ENCODE measurements at places on chromosomes 7 and 10.
A peak's percentile ranks its signal among the peaks of the same experiment; 100 is the strongest.

DNA sequence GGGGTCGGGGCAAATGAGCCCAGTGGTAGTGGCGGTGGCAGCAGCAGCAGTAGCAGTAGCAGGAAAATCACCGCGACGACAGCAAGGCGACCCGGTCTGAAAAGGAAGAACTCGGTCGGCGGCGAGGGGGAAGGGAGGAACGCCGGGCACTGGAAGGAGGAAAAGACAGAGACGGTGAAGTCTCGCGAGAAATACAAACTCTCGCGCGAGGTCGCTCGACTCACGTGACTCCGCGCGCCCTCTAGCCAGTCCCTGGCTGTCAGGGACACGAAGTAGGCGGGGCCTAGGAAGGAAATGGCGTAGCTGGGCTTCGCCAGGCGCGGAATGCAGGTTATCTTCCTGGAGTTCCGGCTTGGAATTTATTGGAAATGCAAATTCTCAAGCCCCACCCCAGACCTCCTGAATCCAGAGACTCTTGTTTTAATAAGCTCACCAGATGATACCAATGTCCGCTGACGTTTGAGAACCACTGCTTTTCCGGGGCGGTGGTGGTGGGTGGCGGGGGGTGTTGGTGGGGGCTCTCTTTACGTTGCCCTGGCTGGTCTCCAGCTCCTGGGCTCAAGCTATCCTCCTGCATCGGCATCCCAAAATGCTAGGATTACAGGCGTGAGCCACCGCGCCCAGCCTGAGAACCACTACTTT is at the start of gene SMNDC1:
SMNDC1 (minus strand) TSS at position 141 of the 642 bp plus-strand sequence. CDS start 1,333 bp downstream, outside the sequence.
- peak; percentile 99 for DNase-seq

GRCh38 chr10:69480068-69480412 is 28.8 kb downstream of the TSPAN15 start:
- no peak for DNase-seq

- no peak for DNase-seq
Observed at GRCh38 chr10:71297343-71297742, 21.7 kb upstream of the SLC29A3 start.

GRCh38 chr7:142788303-142789289 is 17.8 kb downstream of the PRSS2 start:
- DNase-seq, result no peak

DNA sequence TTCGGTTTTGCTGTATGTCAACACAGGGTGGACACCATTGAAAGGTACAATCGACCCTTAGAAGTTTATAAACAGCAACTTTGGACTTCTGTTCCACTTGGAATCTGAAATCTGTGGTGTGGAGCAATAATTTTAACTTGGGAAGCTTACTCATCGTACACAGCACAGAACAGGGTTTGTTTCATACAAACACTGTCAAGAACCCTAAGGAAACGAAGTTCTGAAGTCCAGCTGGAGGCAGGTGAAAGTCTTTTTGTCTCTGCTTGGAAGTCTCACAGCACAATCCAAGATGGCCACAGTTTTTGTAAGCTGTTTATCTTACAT is 31.5 kb downstream of the NMT2 start:
- DNase-seq, result no peak

- DNase-seq, result no peak
Observed at GRCh38 chr7:113119429-113119828, 1.1 kb upstream of the SMIM30 start.

DNA sequence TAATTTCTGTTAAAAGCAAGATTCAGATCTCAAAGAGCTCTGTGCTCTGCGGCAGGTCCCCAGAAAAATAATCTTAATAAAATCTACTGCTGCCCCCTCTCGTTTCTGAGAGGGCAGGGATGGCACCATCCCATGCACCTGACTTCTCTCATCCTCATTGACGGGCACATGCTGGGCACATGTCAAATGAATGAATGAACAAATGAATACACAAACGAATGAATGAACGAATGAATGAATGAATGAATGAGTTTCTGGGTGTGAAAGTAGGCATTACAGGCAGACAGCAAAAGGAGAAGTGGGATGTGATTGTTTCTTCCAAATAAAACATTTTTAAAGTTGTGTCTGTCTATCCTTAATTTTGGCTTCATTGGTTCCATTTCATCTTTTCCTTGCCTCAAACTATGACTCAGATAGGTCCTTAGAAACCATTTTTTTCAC is 398.1 kb upstream of the PRKCQ start:
- no peak for DNase-seq

DNA sequence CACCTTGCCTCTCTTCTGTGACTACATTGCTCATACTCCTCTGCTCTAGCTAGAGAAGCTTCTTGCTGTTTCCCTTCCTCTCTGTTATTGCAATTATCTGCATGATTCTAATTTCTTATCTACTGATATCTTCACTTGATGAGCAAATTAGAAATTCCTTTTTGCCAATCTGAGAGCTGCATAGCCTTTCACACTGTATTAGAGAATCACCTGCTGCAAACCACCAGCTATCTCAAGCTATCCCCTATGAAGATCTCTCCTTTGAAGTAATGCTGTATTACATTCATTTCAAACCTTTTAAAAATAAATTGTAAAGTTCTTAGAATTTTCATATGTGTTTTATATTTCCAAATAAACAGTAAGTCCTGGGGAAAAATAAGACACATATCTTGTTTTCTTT is 89.0 kb upstream of the ZNF804B start:
- DNase-seq, result no peak

DNA sequence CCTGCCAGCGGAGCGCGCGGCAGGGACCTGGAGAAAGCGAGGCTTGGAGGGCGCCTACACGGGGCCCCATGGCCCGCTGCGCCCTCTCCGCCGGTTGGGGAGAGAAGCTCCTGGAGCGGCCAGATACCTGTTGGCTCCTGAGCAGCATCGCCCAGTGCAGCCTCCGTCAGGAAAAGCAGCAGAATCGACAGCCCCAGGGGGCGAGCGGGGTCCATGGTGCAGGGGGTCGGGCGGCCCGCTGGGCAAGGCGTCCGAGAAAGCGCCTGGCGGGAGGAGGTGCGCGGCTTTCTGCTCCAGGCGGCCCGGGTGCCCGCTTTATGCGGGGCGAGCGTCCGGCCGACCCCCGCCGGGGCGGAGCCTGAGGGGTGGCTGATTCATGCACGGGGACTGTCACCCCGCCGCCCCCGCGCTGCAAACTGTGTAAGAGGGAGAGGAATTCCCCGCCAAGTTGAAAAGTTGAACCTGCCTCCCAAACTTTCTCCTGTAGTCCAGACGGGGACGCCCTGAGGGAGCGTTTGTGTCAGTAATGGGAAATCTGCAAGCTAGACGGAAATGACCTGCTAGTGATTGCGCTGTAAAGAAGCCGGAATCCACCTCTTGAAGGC is at the start of gene TFPI2:
TFPI2 (minus strand) TSS at position 290 of the 605 bp plus-strand sequence; CDS start at position 215, 75 bp downstream.
- peak; percentile 18 for DNase-seq

GRCh38 chr7:67823345-67823744 is 826.7 kb downstream of the TYW1 start:
- no peak for DNase-seq

GRCh38 chr10:1123198-1123597 is 67.0 kb downstream of the WDR37 start:
- peak; percentile 3 for DNase-seq

- DNase-seq, result no peak
Observed at GRCh38 chr10:70191161-70191971, 21.1 kb upstream of the SAR1A start.

GRCh38 chr7:112970771-112971170 is 115.9 kb downstream of the GPR85 start:
- no peak for DNase-seq

DNA sequence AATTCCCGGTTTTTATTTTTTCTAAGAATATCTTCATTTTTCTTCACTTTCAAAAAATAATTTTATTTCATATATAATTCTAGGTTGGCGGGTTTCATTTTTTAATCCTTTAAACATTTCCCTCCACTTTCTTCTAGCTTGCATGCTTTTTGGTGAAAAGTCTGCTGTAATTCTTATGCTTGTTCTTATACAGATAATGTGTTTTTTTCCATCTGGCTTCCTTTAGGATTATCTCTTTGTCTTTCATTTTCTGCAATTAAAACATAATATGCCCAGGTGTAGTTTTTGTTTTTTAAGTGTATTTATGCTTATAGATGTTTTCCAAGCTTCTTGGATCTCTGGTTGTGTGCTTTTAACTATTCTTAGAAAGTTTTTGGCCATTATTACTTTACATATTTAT is 341.3 kb upstream of the SEMA3C start:
- DNase-seq, result no peak

GRCh38 chr7:128299109-128299607 is 44.5 kb downstream of the RBM28 start:
- no peak for DNase-seq

DNA sequence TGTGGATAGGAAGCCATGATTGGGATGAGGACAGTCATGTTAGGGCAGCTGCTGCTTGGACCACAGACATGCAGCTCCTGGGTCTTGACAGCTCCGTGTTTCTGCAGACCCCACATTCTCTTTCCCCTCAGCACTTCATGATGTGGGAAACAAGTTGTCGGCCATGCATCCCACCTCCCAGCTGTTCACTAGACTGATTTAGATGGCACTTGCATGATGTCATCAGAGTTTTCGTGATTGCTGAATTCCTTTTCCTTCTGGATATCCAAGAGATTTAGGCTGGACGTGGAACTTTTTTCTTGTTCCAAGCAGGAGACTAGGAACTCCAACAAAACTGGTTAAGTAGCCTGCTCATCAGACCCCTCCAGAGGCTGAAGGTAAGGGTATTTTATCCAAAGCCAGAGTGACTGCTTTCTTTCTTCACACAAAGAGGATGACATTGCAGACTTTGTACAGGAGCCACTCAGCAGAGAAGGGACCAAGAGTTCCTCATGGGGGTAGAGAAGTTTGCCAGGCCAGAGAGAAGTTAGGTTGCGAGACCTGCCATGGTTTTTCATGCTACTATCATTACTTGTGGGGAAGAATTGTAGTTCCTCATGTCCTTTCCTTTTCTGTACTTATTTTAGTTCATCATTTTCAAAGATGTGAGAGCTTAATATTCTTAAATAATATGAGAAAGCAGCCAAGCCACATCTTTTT is 117.7 kb upstream of the GJD4 start:
- no peak for DNase-seq

GRCh38 chr10:90197766-90198165 is 496.4 kb downstream of the KIF20B start:
- no peak for DNase-seq

DNA sequence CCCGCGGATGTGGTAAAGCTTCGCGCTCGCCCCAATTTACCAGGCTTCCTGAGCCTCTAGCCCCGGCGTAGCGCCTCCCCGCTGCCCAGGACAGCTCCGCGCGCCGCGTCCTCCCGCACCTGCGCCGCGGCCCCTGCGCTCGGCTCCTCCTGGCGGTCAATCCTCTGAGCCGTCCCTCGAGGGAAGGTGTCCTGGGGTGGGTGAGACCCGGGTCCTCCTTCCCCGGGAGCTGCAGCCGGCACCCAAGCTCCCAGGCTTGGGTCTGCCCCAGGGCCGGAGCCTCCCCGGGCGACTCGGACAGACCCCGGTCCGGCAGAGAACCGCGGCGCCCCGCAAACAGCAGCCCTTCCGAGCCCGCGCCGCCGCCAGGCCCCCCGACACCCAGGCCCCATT is 512 bp downstream of the OSBPL3 start:
- peak; percentile 68 for DNase-seq

- peak; percentile 38 for DNase-seq
Observed at GRCh38 chr10:23095966-23096801, 805 bp downstream of the MSRB2 start.

DNA sequence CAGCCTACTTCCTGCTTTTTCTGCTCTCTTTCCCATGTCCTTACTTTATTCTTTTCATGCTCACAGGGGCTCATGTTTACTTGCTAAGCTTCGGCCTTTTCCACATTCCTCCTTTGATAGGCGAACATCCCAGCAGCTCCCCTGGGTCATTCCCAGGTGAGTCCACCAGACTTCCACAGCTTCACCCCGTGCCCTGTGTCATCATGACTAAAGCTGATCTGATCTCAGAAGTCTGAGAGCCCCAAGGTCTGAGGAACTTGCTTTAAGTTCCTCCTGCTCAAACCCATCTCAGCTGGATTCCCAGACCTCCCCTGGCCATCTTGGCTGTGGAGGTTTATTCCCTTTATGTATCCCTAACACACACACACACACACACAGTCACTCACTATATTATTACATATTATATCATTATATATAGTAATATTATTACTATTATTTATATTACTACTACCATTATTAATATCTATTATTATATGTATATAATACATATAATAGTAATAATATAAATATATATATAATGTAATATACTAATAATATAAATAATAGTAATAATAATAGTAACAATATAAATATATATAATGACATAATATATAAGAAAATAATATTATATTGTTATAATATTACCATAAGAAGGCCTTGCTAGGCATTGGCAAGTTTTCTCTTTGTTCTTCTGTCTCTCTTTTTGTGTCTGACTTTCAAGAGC is 295.9 kb downstream of the PTEN start:
- no peak for DNase-seq

- DNase-seq, result peak; percentile 70
Observed at GRCh38 chr10:87850742-87851205, 12.6 kb downstream of the KLLN start.

GRCh38 chr10:122974543-122975064 is 5.6 kb upstream of the PSTK start:
- no peak for DNase-seq

DNA sequence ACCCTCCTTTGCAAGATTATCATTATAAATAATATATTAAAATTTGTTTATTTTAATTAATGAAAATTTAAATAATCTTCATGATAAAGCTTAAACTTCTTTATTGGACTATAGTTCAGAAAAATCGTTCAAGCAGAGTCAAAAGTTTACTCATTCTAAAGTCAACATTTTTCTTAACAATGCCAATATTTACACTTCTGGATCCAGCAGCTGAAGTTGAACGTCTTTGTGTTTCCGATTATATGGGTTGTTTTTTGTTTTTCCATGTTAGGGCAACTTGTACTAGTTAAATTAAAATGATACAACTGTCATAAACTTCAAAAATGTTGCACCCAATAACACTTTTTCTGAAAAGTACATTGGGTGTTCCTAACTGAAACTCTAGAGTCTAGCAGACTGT is 43.8 kb downstream of the GRB10 start:
- no peak for DNase-seq

DNA sequence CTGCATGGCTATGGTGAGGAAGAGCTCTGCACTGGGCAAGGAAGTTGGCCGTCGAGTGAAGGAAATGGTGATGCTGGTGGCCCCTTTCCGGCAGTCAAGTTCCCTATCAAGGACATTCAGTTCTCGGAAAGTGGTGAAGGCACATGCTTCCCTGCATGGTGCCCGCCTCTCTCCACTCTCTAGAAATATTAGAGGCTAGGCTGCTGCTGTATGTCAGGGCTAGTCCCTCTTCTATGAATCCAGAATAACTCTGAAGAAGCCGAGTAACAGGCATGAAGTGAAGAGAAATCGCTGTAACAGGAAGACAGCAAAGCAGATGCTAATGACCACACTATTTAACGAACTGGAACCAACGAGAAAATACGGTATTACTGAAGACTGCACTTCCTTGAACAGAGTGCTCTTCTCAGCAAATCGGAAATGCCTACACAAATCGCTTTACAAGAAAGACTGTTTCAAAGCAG is 5.4 kb downstream of the IDI1 start:
- peak; percentile 28 for DNase-seq

GRCh38 chr7:16115374-16115773 is 306.0 kb downstream of the CRPPA start:
- DNase-seq, result no peak

- no peak for DNase-seq
Observed at GRCh38 chr10:5961405-5962100, 15.8 kb downstream of the IL15RA start.

- DNase-seq, result no peak
Observed at GRCh38 chr10:69955211-69955805, 97.3 kb upstream of the MACROH2A2 start.

- no peak for DNase-seq
Observed at GRCh38 chr7:111486472-111487142, 75.7 kb downstream of the IMMP2L start.

GRCh38 chr7:6106140-6106904 is 75.1 kb downstream of the ANKRD61 start:
- DNase-seq, result peak; percentile 43

- peak; percentile 64 for DNase-seq
Observed at GRCh38 chr7:104848138-104848990, 165.6 kb upstream of the KMT2E start.
